Psoas muscle (tissue), 8 donors: ENCODE measurements at places on chromosomes 7 and 10. TPM values are rescaled to one million over a fixed set of nuclear protein-coding genes. Genes with fewer than 3 reads are reported as not detected.
A peak's percentile ranks its signal among the peaks of the same experiment; 100 is the strongest.

GRCh38 chr7:40541336-40541735 is 406.5 kb downstream of the SUGCT start:
- DNase-seq, result no peak

DNA sequence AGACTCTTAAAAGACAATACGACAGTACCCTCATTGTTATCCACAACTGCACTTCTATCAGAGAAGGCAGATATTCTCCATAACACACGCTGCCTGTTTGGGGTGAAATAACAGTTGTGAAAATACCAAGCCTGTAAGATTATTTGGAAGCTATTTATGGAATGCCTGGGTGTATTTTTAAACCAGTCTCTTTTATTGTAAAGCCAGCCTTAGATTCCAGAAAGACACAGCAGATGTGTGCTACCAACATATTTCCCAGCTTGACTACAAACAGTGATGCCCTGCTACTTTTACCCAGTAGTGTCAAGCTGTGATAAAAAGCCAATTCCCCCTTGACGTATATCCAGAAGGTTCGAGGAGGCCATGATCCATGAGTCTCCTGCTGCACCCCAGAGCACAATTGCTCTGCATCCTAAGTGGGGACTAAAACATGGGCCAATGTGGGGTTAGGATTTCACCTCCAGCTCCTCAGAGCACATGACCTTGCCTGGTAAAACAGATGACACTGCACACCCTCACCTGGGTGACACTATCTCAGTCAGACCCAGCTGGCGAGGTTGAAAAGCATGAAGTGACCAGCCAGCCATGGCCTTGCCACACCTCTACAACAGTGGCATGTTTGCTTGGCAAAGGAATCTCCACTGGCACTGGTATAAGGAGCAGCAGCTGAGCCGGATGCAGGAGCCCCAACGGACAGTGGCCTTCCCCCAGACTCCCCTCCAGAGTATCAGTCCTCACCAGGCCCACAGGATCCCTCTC is 62.2 kb downstream of the GFRA1 start:
- DNase-seq, result no peak

GRCh38 chr10:54622017-54622416 is 179.0 kb downstream of the PCDH15 start:
- DNase-seq, result no peak

- DNase-seq, result no peak
Observed at GRCh38 chr7:45220846-45221618, 63.4 kb downstream of the RAMP3 start.

GRCh38 chr7:116699722-116700120 is 27.7 kb downstream of the MET start:
- DNase-seq, result no peak

- no peak for DNase-seq
Observed at GRCh38 chr7:13749636-13750035, 239.8 kb downstream of the ETV1 start.

Gene ACTL6B
- polyA plus RNA-seq, result not detected

Gene ECHS1
- 107 TPM for polyA plus RNA-seq

- DNase-seq, result no peak
Observed at GRCh38 chr10:126955934-126956711, 50.9 kb downstream of the DOCK1 start.

Gene ADAM22
- polyA plus RNA-seq, result 0.09 TPM

- DNase-seq, result no peak
Observed at GRCh38 chr7:130379921-130380860, at the start of gene CPA1. CPA1 (plus strand) TSS chr7:130380494; CDS start chr7:130380521, 27 bp downstream.

- no peak for DNase-seq
Observed at GRCh38 chr7:155211173-155211572, 86.5 kb upstream of the INSIG1 start.

GRCh38 chr10:79312601-79313187 is 34.6 kb upstream of the PPIF start:
- peak; percentile 46 for DNase-seq

GRCh38 chr7:31478018-31478417 is 35.9 kb upstream of the ITPRID1 start:
- DNase-seq, result no peak

DNA sequence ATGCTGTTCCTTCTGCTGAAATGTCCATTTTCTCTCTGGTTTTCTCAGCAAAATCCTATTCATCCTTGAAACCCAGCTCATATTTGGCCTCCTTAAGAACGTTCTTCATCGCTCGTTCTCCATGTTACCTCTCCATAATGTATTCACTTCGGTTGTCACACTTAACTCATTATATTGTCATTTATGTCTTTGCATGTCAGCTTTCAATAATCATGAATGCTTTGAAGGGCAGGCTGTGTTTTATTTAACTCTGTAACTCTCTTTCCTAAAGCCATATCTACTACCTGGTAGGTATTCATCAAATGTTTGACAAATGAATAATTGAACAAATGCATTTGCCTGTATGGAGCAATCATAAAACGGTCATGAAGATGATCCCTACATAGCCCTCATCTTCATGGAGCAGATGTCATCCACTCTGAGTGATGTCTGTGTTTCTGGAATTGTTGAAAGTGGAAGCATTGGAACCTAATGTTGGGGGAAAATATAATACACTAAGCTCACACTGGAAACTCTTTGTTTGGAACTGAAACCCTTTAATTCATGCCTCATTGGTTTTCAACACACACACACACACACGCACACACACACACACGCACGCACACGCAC is 303.4 kb downstream of the PLXNA4 start:
- no peak for DNase-seq

Gene DNAJC12
- 13.8 TPM for polyA plus RNA-seq

DNA sequence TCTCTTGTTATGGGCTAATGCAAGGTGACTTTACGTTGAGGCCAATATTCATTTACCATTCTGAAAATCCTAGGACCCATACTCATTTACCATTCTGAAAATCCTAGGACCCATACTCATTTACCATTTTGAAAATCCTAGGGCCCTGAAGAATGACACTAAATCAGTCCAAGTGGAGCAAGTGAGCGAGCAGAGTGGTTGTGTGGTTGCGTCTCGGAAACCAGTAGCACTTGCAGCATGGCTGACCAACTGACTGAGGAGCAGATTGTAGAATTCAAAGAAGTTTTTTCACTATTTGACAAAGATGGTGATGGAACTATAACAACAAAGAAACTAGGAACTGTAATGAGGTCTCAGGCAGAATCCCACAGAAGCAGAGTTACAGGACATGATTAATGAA is 6.9 kb downstream of the SAR1A start:
- DNase-seq, result no peak
